CD4-positive, alpha-beta memory T cell (primary cell): ENCODE measurements at places on chromosomes 5 and 9. TPM values are rescaled to one million over a fixed set of nuclear protein-coding genes. Genes with fewer than 3 reads are reported as not detected.

DNA sequence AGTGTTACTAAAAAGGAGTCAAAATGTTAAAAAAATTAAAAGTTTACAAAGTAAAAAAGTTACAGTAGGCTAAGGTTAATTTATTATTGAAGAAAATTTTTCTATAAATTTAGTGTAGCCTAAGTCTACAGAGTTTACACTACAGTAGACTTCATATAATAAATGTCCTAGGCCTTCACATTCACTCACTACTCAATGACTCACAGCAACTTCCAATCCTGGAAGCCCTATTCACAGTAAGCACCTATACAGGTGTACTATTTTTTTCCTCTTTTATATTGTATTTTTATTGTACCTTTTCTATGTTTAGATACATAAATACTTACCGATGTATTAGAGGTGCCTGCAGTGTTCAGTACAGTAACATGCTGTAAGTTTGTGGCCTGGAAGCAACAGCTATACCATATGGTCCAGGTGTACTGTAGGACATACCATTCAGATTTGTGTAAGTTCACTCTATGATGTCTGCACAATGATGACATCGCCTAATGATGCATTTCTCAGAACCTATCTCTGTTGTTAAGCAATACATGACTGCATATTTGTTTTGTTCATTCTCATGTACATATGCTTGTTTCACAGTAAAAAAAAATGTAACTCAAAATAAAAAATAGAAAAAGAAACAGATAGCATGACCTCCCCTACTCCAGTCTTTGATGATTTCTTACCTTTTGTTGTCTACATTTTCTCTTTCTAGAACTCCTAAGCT is 64.7 kb downstream of the NR3C1 start:
- no peak overlapping the region for H3K4me3 ChIP-seq
- H3K36me3 ChIP-seq, result no peaks in the 10 kb centered on the region
- peaks cover 41% of the 10 kb centered on the region for H3K4me1 ChIP-seq
- peak; percentile 39 for DNase-seq
- H3K27me3 ChIP-seq, result no peaks in the 10 kb centered on the region

CWC27 gene
- total RNA-seq, result 17.8 TPM

CD72 gene
- 6.5 TPM for total RNA-seq

GRCh38 chr5:32543291-32543690 is 42.1 kb upstream of the SUB1 start:
- no peak for DNase-seq
- no peaks in the 10 kb centered on the region for H3K36me3 ChIP-seq
- no peak overlapping the region for H3K4me3 ChIP-seq
- H3K4me1 ChIP-seq, result peaks cover 12% of the 10 kb centered on the region
- no peaks in the 10 kb centered on the region for H3K27me3 ChIP-seq

- no peak overlapping the region for H3K27ac ChIP-seq
- DNase-seq, result no peak
- no peaks in the 10 kb centered on the region for H3K36me3 ChIP-seq
- no peak overlapping the region for H3K4me3 ChIP-seq
Observed at GRCh38 chr9:131960311-131960710, 119.4 kb downstream of the MED27 start.

DNA sequence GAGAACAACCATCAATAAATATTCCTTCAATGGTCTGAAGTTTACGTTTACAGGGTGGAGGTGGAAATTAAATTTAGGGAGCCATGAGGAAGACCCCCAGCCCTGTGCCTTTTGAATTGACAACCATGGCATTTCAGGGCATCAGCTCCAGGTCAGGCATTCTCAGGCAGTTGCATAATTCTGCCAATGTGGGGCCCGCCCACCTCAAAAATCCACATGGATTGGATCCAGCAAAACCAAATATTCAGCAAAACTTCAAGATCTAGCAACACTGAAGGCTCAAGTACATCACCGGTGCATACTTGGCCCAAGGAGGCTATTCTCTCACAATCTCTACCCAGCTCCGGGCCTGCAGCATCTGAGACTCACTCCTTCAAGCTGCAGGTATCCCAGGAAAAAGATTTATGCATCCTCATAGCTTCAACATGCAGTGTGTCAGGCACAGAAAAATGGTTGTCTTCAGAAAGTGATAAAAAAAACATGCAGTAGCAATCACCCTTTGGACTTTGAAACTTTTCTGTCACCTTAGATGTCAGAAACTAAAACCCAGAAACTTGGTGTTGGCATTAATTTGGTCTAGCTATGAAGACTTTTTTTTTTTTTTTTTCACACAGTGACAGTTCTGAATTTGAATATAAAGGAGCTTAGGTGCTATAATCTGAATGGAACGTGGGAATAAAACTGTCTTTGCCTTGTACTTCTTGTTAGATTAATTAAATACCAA is 21.4 kb upstream of the ANXA2R start:
- H3K27ac ChIP-seq, result no peak overlapping the region
- no peaks in the 10 kb centered on the region for H3K27me3 ChIP-seq
- H3K4me1 ChIP-seq, result peaks cover 8% of the 10 kb centered on the region
- H3K36me3 ChIP-seq, result no peaks in the 10 kb centered on the region
- no peak for DNase-seq
- no peak overlapping the region for H3K4me3 ChIP-seq

LTC4S gene
- total RNA-seq, result 5.1 TPM

GRCh38 chr5:45793638-45794532 is 97.7 kb upstream of the HCN1 start:
- no peaks in the 10 kb centered on the region for H3K4me1 ChIP-seq
- DNase-seq, result no peak
- no peaks in the 10 kb centered on the region for H3K36me3 ChIP-seq
- H3K4me3 ChIP-seq, result no peak overlapping the region
- no peak overlapping the region for H3K27ac ChIP-seq

FYB1 gene
- total RNA-seq, result 596 TPM

DNA sequence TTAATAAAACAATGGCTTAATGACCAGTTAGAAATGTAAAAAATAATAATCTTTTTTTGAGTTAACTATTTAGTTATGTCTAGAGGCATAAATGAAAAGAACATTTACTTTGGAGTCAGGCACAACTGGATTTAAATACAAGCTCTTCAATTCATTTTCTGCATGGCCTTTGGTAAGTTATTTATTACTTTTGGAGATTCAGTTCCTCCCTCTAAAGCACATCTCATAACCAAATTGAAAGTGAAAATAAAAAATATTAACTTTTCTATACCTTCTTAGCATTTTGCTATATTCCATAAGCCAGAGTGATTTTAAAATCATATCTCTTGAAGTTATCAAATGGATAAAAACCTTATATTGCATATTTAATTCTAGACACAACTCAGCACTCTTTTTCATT is 434.9 kb upstream of the SMARCA2 start:
- no peak overlapping the region for H3K4me3 ChIP-seq
- no peaks in the 10 kb centered on the region for H3K4me1 ChIP-seq
- DNase-seq, result no peak

GRCh38 chr5:142072488-142072887 is 36.1 kb upstream of the NDFIP1 start:
- no peak for DNase-seq
- no peak overlapping the region for H3K27ac ChIP-seq
- H3K4me1 ChIP-seq, result no peaks in the 10 kb centered on the region
- H3K36me3 ChIP-seq, result no peaks in the 10 kb centered on the region

GRCh38 chr5:98425640-98426039 is 347.8 kb upstream of the RGMB start:
- no peaks in the 10 kb centered on the region for H3K4me1 ChIP-seq
- no peak for DNase-seq
- H3K27me3 ChIP-seq, result no peaks in the 10 kb centered on the region
- no peak overlapping the region for H3K27ac ChIP-seq
- H3K36me3 ChIP-seq, result no peaks in the 10 kb centered on the region
- no peak overlapping the region for H3K4me3 ChIP-seq

DNA sequence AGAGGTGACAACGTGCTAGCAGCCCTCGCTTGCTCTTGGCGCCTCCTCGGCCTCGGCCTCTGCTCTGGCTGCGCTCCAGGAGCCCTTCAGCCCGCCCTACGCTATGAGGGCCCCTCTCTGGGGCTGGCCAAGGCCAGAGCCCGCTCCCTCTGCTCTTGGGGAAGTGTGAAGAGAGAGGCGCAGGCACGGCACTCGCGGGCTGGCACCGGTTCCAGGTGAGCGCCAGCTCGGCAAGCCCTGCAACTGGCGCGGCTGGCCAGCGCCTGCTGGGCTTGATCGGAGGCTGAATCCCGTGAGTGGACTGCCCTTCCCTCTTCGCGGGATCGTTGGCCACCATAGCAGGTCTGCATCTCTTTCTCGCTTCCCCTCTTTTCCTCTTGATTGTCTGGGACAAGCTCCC is 298.0 kb upstream of the PTPRD start:
- H3K27ac ChIP-seq, result no peak overlapping the region
- no peak for DNase-seq
- H3K36me3 ChIP-seq, result no peaks in the 10 kb centered on the region
- H3K4me1 ChIP-seq, result no peaks in the 10 kb centered on the region

DNA sequence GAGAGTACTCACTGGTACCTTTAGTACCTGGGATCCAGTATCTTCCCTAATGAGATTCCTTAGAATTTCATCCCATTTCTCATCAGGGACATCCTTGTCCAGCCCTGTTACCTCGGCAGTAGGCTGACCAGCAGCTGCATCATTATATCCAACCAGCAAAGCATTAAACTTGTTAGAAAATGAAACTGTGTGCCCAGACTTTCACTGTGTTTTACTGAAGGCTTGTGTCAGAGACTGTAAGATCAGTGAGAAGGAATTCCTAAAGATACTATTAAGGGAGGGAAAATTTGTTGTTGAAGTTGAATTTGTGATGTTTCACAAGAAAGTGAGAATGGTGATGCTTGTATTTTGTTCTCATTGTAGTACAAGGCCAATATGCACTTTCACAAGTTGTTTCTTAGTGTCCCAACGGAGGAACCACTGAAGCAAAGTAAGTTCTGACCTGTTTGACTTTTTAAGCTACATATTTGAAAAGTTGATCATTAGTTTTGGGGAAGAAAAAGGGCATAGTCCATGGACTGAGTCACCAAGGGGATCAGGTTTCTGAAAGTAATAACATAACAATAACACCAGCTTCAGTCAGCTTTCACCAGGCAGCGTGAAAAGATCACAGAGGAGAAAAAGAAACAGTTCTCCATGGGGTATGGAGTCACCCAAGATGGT is 48.8 kb downstream of the GRAMD2B start:
- no peaks in the 10 kb centered on the region for H3K36me3 ChIP-seq
- H3K27ac ChIP-seq, result no peak overlapping the region
- H3K27me3 ChIP-seq, result no peaks in the 10 kb centered on the region
- no peak for DNase-seq
- H3K4me1 ChIP-seq, result no peaks in the 10 kb centered on the region

DNA sequence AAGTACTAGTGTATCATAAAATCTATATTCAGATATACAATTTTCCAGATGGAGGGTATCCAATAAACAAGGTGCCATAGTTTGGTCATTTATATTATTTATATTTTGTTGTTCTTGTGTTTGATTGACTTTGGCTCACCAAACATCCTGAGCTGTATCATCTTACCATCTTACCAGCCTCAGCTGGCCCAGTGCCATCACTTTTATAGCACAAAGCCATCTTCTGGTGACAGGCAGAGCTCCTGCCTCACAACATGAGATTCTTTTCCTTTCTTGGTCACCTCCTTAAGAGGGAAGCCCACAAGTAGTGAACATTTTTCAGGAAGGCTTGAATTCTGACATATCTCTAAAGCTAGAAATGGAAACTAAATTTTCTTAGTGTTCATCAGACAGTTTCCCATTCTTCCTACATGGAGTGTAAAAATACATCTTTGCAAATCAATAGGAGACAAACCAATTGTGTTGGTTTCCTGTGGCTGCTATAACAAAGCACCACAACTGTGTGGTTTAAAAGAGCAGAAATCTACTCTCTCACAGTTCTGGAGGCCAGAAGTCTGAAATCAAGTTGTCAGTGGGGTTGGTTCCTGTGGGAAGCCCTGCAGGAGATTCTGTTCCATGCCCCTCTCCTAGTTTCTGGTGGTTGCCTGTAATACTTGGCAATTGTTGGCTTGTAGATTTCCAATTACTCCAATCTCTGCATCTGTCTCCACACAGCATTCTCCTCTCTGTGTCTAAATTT is 341.8 kb downstream of the MAN2A1 start:
- peak; percentile 31 for DNase-seq
- H3K36me3 ChIP-seq, result no peaks in the 10 kb centered on the region
- H3K4me1 ChIP-seq, result peaks cover 17% of the 10 kb centered on the region
- no peak overlapping the region for H3K4me3 ChIP-seq

GRCh38 chr5:125004009-125004408 is 257.6 kb upstream of the ZNF608 start:
- DNase-seq, result no peak
- no peak overlapping the region for H3K4me3 ChIP-seq
- no peaks in the 10 kb centered on the region for H3K27me3 ChIP-seq
- H3K36me3 ChIP-seq, result no peaks in the 10 kb centered on the region
- H3K27ac ChIP-seq, result no peak overlapping the region
- no peaks in the 10 kb centered on the region for H3K4me1 ChIP-seq

- H3K27me3 ChIP-seq, result no peaks in the 10 kb centered on the region
- no peaks in the 10 kb centered on the region for H3K4me1 ChIP-seq
- no peak for DNase-seq
Observed at GRCh38 chr5:149951138-149951749, 6.7 kb upstream of the PDE6A start.

- no peaks in the 10 kb centered on the region for H3K36me3 ChIP-seq
- no peaks in the 10 kb centered on the region for H3K4me1 ChIP-seq
- no peaks in the 10 kb centered on the region for H3K27me3 ChIP-seq
- H3K4me3 ChIP-seq, result no peak overlapping the region
- H3K27ac ChIP-seq, result no peak overlapping the region
Observed at GRCh38 chr9:132020272-132020671, 59.4 kb downstream of the MED27 start.

DNA sequence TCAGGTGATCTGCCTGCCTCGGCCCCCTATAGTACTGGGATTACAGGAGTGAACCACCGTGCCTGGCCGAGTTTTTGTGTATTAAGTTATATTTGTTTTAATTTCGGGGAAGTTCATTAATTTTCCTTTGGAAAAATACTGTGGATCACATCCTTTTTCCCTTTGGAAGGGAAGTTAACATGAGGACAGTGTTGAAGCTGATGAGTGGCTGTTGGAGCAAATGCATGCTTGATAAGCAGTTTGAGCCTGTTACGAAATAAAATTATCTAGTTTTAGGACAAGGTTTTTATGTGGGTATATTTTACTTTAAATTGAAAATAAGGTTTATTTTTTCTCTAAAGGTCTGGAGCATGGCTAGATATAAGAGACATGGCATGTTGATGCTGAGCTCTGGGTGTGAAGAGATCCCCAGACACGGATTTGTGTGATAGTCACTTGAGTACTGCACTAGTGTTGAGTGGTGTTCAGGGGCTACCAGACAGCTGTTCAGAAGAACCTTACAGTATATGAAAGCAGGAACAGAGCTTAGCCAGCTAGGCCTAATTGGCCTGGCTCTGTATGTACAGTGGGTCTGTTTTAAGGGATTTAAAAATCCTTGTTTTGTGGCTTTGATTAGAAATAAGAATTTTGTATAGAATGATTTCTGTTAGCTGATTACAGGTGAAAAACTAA is 17.4 kb downstream of the LMNB1 start:
- H3K4me1 ChIP-seq, result peaks cover 31% of the 10 kb centered on the region
- DNase-seq, result no peak
- H3K36me3 ChIP-seq, result no peaks in the 10 kb centered on the region
- H3K27ac ChIP-seq, result no peak overlapping the region
- no peak overlapping the region for H3K4me3 ChIP-seq
- H3K27me3 ChIP-seq, result no peaks in the 10 kb centered on the region

PROB1 gene
- 1.2 TPM for total RNA-seq

GRCh38 chr5:111603446-111603827 is 91.1 kb upstream of the STARD4 start:
- H3K27me3 ChIP-seq, result no peaks in the 10 kb centered on the region
- no peaks in the 10 kb centered on the region for H3K4me1 ChIP-seq
- no peak for DNase-seq
- no peaks in the 10 kb centered on the region for H3K36me3 ChIP-seq
- H3K4me3 ChIP-seq, result no peak overlapping the region
- no peak overlapping the region for H3K27ac ChIP-seq
